T-helper 9 cell (primary cell): ENCODE measurements at places on chromosomes 16 and 17.

- DNase-seq: no peak
These were observed 61.8 kb downstream of the BAIAP2 start for GRCh38 chr17:81096741-81097133.

DNA sequence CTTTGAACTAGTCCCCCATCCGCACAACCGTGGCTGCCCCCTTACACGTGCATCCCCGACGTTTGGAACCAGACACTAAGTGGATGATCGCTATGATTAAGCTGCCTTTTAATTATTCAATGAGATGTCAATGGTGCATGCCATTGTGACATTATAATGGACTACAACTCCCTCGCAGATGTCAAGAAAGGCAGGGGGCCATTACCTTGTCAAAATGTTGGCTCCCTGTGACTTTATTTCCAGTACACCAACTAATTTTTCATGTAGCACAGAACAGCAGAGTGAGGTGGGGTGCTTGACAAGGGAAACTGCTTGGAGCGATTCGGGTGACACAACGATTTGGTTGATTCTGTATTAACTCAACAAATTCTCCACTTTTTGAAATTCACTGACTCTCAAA is 26.5 kb downstream of the ASIC2 start:
- DNase-seq: no peak

DNA sequence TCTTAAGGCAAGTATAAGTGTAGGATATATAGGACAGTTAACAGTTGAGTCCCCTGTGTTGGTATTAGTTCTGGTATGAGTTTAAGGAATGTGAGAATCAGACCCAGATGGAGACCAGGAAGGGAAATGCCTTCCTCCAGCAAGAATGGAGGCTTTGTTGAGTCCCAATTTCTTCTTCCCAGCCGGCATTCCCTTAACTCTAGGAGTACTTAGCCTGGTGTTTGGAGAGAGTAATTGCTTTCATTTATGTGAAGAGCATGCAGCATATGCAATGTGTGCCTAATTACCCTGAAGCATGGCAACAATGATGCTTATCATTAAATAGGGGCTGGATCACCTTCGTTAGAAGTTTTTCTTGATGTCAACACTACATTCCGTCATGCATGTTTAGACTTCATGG is 225.9 kb upstream of the XYLT1 start:
- no peak for DNase-seq

GRCh38 chr16:85440744-85441143 is 172.4 kb upstream of the GSE1 start:
- DNase-seq: no peak

DNA sequence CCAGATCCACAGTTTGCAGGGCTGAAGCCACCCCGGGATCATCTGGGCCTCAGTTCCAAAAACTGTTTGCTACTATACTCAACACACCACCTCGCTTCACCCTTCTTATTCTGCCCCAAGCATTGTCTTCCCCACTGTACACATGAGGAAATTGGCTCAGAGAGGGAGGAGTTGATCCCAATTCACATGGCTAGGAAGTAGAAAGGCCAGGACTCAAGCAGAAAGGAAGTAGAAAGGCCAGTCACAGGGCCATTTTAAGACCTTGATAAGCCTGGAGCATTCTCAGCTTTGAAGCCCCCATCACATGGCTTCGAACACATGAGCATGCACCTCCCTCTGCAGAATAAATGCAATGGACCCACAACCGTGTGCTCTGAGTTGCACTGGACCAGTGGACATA is 7.7 kb upstream of the PRSS22 start:
- no peak for DNase-seq

DNA sequence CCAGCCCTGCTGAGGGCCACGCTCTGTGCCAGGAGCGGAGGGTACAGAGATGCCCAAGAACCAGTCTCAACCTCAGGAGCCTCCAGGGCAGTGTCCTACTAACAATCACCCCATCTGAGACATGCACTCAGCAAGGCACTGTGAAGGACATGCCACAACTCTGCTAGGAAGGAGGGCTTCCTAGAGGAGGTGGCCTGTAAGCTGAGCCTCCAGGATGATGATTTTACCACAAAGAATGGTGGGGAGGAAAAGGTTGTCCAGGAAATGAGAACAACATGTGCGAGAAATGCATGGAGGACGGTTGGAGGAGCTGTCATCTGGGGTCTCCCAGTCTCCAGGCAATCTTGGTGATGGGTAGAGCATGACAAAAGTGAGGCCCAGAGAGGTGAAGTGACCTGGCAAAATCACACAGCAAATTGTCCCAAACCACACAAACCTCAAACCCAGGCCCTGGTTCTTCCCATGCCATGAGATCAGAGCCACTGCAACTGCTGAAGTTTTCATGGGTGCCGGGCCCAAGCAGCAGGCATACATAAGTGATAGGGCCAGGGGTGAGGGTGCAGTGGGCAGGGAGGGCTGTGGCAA is 30.5 kb downstream of the CNGB1 start:
- DNase-seq: no peak

GRCh38 chr17:10775058-10775457 is 28.8 kb downstream of the TMEM238L start:
- DNase-seq: no peak

DNA sequence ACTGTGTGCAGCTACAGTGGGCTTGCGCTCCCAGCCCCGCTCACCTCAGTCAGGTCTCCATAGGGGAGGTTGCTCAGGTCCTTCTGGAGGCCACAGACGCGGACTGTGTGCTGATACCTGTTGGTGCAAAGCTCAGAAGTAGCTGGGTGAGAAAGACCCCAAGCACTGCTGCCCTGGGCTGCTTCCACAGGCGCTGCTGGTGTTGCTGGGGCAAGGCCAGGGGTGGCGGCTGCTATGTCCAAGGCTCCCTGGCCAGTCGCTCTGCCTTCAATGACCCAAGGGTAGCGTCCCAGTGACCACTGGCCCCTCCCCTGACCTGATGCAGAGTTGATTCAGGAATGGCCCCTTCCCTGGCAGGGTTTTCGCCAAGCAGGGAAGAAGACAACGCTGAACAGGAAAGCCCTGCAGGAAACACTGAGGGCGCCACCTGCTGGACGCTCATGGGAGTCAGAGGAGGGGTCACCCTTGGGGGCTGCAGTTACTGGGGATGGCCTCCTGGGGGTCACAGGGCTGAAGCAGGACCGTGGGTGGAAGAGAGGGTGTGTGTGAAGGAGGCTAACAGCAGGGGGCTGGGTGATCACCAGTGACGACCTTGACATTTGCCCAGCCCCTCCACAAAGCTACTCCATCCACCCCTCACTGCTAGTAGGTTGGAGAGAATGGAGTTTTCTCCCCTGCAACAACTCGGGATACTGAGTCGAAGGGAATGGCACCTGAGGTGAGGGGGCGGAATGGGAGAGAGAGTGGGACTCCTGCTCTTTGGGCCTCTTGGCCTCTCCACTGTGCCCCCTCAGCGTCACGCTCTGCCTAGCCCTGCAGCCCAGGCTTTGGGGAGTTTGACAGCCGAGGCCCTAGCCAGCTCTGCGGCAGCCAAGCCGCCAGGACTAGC is 38.3 kb downstream of the ABCC12 start:
- DNase-seq: peak; percentile 36

DNA sequence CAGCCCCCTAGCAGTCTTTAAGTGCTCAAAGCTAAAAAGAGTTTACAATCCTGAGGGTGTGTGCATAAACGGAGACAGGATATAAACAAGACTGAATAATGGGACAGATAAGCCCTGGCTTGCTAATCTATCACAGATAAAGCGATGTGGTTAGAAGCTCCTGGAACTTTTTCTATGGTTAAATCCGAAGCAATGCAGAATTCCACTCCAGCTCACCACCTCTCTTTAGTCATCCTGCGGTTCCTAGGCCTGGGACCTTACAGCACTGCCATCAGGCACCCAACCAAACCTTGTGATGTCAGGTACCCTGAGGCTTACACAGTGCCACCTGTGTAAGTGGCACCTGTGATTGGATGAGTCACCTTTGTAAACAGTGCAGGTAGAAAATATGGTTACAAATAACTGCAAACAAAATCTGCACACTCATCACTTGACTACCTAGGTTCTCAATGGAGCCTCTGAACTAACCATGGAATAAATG is 31.5 kb upstream of the B4GALNT2 start:
- DNase-seq: no peak

DNA sequence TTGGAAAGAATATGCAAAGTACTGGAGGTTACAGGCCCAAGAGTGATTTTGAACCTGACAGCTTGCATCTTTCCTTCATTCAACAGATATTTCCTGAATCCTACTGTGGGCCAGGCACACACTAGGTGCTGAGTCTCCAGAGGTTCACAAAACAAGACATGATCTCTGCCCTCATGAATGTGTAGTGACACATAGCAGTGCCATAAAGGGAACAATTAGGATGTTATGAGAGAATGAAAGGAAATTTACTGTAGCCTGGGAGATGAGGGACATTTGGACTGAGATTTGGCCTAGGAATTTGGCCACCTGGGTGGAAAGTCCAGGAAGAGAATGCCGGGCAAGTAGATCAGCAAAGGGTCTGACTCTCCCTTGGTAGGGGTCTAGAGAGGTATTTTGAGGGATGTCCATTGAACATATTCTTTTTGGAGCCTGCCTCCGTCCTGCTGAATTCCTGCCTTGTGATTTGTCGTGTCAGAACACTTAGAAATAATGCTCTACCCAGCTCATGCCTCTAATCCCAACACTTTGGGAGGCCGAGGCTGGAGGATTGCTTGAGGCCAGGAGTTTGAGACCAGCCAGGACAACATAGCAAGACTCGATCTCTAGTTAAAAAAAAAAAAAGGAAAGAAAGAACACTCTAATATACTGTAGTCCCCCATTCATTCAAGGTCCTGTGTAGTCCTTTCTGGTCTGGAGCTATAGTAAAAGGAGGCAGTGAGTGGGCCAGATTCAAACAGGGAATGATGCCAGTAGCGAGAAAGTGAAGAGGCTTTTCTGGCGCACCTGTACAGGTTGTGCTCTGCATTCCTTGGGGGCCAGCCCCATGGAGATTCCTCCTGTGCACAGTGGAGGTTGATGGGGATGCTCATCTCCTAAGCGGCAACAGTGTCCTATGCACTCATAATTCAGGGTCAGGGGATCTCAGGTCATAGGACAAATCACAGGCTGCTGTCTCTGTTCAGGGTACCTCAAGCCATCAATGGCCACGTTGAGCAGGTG is 90.6 kb upstream of the CLEC18A start:
- no peak for DNase-seq

DNA sequence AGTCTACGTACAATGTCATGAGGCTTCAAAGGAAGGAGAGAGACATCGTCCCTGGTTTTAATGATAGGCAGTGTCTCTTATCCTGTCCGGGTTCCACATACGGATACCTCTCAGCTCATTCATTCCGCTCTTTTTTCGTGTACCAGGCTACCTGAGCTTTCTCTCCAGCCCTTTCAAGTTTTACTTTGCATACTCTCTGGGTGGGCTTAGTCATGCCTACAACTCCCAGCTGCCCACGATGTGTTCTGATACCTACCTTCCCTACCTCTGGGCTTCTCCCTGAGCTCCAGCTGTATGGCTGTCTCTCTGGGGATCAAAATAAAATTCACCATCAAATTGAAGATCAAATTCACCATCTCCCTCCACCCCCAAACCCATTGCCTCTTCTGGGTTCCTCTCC is 354.0 kb upstream of the EEF2KMT start:
- no peak for DNase-seq

DNA sequence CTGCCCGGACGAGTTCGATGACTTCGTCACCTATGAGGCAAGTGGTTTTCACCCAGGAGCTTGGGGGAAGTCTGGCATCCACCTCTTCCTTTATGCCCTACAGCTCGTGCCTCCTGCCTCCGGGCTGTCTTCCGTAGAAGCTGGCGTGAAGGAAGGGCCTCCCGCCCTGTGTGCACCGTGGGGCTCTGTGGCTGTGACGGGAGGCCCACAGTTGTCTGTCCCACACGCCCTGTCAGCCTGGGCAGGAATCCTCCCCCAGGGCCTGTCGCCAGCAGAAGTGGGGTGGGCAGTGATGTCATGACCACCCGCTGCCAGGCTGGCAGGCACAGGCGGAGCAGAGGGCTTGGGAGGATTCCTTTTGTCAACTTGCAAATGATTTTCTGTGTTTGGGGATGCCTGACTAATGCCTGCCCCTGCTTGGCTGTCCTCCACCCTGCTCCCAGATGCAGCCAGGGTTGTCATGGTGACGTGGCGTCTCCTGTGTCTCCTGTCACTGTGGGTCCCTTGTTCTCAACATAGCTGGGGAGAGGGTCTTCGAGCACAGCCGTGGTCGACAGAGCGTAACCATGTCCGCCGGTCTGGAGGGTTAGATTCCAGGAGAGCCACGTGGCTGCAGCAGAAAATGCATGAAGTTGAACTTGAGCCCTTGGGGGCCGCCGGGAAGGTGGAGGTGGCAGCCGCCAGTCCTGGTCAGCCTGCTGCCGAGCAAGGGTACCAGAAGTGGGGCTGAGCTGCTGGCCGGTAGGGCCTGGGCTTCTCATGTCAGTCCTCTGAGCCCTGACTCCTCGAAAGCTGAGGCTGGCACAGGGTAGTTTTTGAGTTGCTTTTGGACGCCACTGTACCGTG is 46.1 kb downstream of the RAB11FIP3 start:
- DNase-seq: no peak

- no peak for DNase-seq
These were observed 116.5 kb downstream of the ADCY9 start for GRCh38 chr16:3999479-4000325.

DNA sequence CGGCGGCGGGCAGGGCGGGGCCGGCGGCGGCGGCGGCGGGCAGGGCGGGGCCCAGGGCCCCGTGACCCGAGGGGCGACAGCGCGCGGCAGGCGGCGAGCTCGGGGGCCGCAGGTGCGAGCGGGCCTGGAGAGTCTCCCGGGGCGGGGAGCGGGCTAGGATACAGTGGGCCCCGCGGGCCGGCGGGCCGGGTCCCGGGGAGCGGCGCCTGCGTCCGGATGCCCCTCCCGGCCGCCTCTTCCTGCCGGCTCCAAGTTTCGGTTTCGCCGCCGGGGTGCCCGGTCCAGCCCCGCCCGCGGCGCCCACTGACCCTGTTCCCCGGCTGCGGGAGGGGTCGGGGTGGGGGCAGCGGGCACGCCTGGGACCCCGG is at the start of gene RNF213:
Gene RNF213 (plus strand): TSS at position 62 of the 368 bp plus-strand sequence. CDS start 2,830 bp downstream, outside the sequence.
- peak; percentile 49 for DNase-seq
